H1 (cell line): ENCODE measurements at places on chromosomes 3 and 15.

- DNase-seq = peak; percentile 23
Measured at GRCh38 chr3:118760585-118761290, 273.9 kb downstream of the IGSF11 start.

GRCh38 chr3:42911551-42911950 lies 5.6 kb downstream of the ZNF662 start:
- DNase-seq = no peak

- no peak for DNase-seq
Measured at GRCh38 chr3:196166741-196167140, 44.5 kb downstream of the ZDHHC19 start.

- no peak for DNase-seq
Measured at GRCh38 chr3:114857299-114857701, 289.8 kb downstream of the ZBTB20 start.

- DNase-seq = no peak
Measured at GRCh38 chr3:184260724-184261269, 556 bp downstream of the CAMK2N2 start.

DNA sequence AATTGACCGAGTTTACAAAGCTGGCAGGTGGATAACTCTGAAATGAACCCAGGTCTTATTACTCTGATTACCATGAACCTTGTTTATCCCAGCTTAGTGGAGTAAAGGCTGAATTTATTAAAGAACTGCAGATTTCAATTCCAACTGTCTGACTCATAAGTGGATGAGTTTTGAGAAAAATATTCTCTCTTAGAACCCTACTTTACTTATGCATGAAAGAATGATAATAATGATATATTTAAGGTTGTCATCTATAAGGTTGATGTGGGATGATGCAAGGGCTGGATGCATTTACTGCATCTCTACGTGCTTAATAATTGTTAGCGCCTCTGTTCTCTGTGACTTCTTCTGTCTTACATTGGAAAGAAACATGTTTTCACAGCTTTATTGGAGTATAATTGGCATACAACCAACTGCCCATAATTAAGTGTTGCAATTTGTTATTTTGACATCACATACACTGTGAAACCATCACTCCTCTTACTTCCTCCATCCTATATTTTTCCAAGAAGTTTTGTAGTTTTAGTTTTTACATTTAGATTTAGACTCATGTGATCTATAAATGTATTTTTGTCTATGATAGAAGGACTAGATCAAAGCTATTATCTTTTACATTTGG lies 771.2 kb upstream of the ARRDC4 start:
- no peak for DNase-seq

- DNase-seq = no peak
Measured at GRCh38 chr15:48266024-48266689, 60.1 kb downstream of the SLC12A1 start.

GRCh38 chr3:174287705-174288104 lies 571.4 kb upstream of the NAALADL2 start:
- no peak for DNase-seq

GRCh38 chr3:111087924-111088469 lies 16.4 kb downstream of the NECTIN3 start:
- no peak for DNase-seq

- no peak for DNase-seq
Measured at GRCh38 chr15:75732177-75732808, 19.6 kb upstream of the CSPG4 start.

DNA sequence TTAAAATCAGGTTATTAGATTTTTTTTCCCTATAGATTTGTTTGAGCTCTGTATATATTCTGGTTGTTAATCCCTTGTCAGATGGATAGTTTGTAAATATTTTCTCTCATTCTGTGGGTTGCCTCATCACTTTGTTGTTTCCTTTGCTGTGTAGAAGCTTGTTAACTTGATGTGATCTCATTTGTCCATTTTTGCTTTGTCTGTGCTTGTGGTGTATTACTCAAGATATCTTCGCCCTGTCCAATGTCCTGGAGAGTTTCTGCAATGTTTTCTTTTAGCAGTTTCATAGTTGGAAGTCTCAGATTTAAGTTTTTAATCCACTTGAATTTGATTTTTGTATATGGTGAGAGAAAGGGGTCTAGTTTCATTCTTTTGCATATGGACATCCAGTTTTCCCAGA lies 699.1 kb downstream of the NAALADL2 start:
- no peak for DNase-seq

DNA sequence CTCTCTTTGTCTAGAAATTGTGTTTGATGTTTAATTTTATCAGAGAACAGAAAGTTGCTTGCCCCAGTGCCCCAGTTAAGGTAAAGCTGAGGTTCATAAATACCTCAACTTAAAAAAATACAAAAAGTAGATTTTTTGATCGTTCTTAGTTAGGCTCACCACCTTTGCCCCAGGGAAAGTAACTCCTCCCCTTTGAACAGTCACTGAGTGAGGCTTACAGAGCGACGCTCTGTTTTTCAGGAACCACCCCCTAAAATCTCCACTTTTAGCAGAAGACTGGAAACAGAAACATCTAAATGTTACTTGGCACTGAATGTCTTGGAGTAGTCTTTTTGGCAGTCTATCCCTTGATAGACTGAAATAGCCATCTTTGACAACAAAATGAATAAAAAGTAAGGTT lies 24.9 kb downstream of the BLM start:
- DNase-seq = no peak

- DNase-seq = no peak
Measured at GRCh38 chr3:173568623-173569022, 171.1 kb downstream of the NLGN1 start.

DNA sequence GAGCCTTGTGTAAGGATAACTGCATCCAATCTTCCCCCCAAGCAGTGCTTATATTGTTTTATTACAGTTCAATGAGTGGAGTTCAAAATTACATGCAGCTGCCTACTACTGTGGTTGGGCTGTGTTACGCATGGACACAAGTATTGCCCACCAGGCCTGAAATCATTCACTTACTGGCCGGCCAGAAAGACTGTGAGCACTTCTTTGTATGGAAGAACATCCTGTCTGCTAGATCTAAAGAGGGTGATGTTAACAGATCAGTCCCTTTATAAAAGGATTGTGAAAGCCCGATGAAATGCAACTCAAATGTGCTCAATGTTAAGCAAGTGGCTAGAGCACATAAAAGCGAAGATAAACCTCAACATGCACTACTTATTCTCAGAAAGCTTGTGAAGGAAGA lies 132.5 kb downstream of the FOXP1 start:
- no peak for DNase-seq

DNA sequence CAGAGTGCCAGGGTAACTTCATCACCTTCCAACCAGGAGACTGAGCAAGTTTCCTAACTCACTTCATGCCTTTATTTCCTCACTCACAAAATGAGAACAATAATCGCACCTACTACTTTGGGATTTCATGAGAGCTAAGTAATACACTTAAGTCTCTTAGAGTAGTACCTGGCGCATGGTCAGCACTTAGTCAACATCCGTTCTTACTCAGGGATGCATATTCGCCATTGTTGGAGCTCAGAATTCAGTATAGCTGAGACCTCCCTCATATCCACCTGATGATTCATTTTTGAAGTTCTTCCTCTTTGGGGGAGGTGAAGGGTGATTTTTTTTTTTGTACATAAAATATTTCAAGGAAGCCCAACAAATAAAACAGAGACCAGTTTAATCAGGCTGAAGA lies 188.2 kb downstream of the AGBL1 start:
- DNase-seq = no peak

- no peak for DNase-seq
Measured at GRCh38 chr3:177195242-177195991, 1.9 kb downstream of the TBL1XR1 start.

- peak; percentile 61 for DNase-seq
Measured at GRCh38 chr3:64684715-64685261, 3.0 kb downstream of the ADAMTS9 start.

DNA sequence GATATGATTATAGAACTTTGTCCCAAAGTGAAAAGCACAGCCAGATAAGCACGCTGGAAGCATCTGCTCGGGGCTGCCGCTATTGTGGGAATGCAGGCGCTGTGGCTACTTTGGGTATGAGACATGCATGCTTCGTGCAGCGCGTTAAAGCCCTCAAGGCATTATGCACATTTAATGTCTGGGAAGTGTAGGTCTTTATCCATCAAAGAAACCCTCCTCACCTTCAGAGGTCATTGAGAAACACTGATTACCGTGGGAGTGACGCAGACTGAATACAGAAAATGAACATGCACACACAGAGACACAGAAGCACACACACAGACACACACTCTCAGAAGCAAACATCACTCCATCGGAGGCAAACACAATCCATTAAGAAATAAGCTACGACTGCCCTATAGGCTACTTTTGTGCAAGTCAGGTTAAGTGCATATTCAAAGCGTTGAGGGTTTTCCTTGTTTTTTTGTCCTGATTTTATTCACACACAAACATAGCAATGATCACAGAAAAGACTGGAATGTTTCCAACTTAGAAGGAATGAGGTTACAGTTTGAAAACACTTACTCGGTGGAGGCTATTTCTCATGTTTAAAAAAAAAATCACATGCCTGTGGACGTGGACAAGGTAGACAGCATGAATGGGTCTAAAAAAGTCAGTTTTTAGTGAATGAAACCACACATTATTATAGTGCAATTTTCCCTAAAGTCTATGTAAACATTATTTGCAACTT lies 68.5 kb downstream of the PLCH1 start:
- DNase-seq = no peak

GRCh38 chr15:28093752-28094535 lies 5.2 kb downstream of the OCA2 start:
- no peak for DNase-seq

- DNase-seq = no peak
Measured at GRCh38 chr3:145522179-145522578, 638.8 kb downstream of the PLOD2 start.

GRCh38 chr15:89381331-89381730 lies 46.7 kb upstream of the POLG start:
- DNase-seq = no peak

GRCh38 chr3:186696522-186696921 lies 20.6 kb upstream of the KNG1 start:
- DNase-seq = no peak

- no peak for DNase-seq
Measured at GRCh38 chr15:64686130-64686735, 89.2 kb downstream of the RBPMS2 start.

DNA sequence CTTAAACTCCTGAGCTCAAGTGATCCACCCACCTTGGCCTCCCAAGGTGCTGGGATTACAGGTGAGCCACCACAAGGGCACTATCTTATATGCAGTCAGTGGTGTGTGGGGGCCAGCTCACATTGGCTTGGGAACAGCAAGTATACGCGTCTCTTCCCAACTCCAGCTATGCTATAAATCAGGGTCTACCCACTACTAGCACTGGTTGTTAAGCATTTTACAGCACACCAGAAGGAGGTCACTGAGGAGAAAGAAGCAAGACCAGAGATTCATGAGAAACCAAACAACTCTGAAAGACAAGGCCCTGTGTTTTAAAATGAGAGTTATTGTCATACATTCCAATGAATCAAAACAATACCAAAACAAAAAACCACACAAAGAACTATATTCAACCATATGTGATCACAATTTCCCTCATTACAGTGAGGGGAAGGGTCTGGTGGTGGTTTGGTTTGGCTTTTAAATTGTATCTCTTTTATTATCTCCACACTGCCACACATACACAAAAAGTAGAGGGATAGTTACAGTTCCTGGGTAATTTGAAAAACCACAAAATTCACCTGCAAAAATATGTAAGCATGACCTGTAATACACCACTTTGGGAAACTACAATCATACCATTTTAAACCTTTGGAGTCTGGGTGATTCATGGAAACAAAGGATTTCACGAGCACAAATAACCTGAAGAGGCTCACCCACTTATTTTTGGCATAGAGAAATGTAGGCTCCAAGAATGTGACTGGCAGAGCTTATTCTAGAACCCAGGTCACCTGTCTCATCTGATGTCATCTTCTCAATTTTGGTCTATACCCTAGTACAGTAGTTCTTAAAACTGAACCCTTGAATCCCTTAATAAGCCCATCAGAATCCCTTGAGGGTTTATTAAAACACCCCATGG lies 5.2 kb downstream of the MAGI1 start:
- DNase-seq = no peak

DNA sequence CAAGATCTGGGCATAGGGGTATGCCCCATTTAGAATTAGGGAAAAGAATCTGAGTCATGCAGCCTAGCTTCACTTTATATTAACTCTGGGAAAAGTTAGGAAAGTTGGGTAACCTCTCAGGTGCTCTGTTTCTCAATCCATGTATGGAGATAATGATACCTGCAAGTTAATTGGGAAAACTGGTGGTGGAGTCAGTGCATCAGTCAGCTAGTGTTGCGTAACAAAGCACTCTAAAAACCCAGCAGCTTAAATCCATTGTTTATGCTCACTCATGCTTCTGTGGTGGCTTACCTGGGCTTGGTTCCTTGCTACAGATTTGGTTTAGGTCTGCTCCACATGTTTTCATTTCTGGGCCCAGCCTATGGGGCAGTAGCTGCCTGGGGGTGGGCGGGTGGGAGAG lies 91.0 kb downstream of the SMAD3 start:
- DNase-seq = no peak

DNA sequence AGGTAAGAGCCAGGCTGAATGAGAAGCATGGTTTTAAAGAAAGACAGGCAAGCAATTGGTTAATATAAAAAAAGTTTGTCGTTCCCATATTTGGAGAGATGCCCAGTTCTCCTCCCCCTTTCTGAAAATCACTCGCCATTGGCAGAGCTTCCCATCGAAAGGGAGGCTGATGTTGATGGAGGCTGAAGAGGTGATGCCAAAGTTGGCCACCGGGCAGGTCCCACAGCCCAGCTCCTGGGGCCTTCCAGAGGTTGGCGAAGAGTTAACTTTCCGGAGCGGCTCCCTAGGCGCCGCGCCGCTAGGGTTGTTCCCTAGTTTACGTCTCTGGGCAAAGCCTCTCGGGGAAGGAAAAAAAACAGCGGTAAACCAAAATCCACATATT lies 793 bp downstream of the PCOLCE2 start:
- DNase-seq = no peak

- DNase-seq = no peak
Measured at GRCh38 chr3:142656575-142656974, 60.4 kb downstream of the PLS1 start.

GRCh38 chr3:172709774-172710663 lies 848 bp downstream of the NCEH1 start:
- no peak for DNase-seq

- no peak for DNase-seq
Measured at GRCh38 chr3:41424543-41425300, 225.4 kb downstream of the CTNNB1 start.

GRCh38 chr3:140715035-140715434 lies 37.2 kb downstream of the TRIM42 start:
- DNase-seq = no peak

- no peak for DNase-seq
Measured at GRCh38 chr3:142888481-142889211, at the start of gene PCOLCE2. PCOLCE2 (minus strand) TSS chr3:142889083; CDS start chr3:142888896, 187 bp downstream.

GRCh38 chr3:20637729-20638128 lies 451.7 kb upstream of the SGO1 start:
- no peak for DNase-seq

DNA sequence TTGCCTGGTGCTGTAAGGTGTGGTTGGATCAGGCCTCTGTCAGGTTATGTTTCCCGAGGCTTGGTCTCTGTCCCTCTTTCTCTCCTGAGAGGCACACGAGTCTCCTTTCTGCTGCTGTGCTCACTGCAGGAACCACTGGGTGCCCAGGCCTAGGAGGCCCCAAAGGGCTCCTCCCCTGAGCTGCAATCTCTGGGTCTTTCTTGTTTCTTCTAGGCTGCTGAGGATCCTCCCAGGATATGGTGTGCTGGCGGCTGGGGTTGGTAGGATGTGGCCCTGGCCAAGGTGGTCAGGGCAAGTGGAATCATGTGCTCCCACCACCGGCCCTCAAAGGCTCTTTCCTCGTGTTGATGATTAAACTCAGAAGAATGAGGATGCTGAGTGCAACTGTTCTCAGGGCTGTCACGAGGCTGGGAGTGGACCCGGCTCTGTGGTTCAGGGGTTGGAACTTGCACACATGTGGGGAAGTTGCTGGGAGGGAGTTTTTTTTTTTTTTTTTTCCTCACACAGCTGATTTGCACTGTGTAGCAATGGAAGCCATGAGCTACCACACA lies 43.6 kb upstream of the CTSH start:
- no peak for DNase-seq
